ENCODE measurements at places on chromosomes 5 and 9. TPM values are rescaled to one million over a fixed set of nuclear protein-coding genes. Genes with fewer than 3 reads are reported as not detected.

- DNase-seq, result no peak
Measured at GRCh38 chr9:135898634-135899407, 8.5 kb downstream of the CAMSAP1 start.

GRCh38 chr9:26748449-26749058, 144.0 kb downstream of the CAAP1 start:
- no peak for DNase-seq

Gene NMUR2
- total RNA-seq, result not detected

DNA sequence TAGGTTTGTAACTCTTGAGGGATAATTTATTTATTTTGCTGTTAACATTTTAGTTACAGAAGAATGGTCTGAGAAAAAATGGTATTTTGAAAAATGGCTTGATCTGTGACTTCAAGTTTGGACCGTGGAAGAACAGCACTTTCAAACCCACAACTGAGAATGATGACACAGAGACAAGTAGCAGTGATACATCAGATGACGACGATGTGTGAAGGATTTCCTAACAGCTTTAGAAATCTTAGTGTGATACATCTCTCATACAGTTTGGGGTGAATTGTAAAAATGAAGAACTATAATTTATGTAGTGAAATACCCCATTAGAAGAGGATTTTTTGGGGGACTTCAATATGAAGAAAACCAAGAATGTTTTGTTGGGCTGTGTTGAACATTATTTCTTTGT, 88.7 kb downstream of the GPBP1 start:
- DNase-seq, result no peak

DNA sequence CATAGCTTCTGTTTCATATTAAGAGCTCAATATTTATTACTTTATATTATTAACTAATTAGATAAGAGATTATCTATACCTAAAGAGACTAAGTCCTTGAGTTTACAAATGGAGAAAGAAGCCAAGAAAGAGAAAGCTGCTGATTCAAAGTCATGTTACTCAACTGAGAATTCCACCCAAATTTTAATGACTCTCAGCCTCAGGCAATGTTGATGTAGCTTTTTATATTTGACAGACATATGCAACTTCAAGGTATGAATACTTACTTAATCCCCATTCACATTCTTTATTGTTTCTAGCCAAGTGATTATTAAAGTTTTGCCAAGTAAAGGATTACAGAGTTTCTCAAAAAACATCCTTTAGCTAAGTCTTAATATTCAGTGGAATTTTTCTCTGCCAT, 527.5 kb upstream of the NMUR2 start:
- DNase-seq, result no peak

- no peak for DNase-seq
Measured at GRCh38 chr9:93278144-93278543, 94.2 kb downstream of the WNK2 start.

- peak; percentile 88 for DNase-seq
Measured at GRCh38 chr9:110125207-110125751, 82.7 kb downstream of the C9orf152 start.

GRCh38 chr5:143898381-143898780, 86.4 kb downstream of the HMHB1 start:
- DNase-seq, result no peak

- no peak for DNase-seq
Measured at GRCh38 chr5:59393585-59394420, 499.7 kb downstream of the PDE4D start.

Measured in GM23338 (cell line).